ENCODE measurements at places on chromosomes 3 and 15.

DNA sequence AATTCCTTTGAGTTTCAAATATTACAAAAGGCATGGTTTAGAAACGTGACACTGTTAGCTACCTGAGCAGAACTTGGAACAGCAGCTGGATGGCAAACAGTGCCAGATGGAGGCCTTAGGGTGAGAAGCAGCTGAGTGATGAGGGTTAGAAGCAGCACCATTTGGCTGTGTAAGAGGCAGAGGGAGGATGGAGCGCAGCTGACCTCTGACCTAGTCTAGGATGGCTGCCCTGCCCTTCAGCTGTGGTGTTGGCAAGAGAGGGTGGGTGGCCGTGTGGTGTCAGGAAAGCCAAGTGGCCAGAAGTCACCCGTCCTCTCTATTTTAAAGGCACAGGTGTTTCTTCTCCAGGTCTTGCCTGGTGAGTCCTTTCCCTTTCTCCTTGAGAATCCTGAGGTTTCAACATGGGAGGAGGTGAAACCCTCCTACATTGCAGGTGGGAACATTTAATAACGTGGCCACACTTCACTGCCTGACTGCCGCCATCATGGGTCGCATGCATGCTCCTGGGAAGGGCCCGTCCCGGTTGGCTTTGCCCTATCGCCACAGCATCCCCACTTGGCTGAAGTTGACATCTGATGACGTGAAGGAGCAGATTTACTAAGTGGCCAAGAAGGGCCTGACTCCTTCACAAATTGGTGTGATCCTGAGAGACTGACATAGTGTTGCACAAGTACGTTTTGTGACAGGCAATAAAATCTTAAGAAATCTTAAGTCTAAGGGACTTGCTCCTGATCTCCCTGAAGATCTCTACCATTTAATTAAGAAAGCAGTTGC is 17.6 kb downstream of the BCL2L10 start:
- DNase-seq = no peak

DNA sequence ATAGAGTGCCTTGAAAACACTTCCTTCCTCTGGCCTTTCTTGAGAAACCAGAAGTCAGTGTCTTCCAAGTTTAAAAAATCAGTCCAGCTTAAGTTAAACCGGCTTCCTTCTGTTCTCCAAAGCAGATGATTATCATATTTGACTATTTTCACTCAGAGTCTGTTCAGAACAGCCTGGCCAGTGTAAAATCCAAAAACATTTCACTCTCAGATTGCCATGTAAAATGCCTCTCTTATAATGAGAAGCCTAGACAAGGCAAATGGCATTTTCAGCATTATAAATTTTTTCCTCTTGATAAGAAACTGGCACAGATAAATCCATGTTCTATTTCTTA is 193.5 kb downstream of the TNIK start:
- no peak for DNase-seq

DNA sequence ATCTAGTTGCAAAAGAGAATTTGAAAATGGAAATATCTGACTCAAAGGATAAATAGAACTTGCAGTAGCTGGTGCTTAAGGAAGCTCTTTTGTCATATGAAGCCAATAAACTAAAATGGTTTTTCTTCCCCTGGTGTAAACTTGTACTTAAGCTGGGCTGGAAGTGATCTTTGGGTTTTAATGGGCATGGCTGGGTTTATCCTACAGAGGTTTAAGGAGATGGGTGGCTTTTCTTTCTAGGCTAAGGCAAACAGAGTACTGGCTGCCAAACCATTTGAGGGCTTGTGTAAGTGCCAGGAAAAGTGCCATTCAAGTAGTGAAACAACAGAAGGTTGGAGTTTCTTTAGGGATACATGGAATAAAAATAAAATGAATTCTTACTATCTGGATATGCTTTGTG is 12.1 kb upstream of the UTS2B start:
- DNase-seq = no peak

GRCh38 chr3:193744822-193745684 is 152.0 kb downstream of the OPA1 start:
- no peak for DNase-seq

- no peak for DNase-seq
Measured at GRCh38 chr15:101337976-101338375, 42.9 kb upstream of the SNRPA1 start.

DNA sequence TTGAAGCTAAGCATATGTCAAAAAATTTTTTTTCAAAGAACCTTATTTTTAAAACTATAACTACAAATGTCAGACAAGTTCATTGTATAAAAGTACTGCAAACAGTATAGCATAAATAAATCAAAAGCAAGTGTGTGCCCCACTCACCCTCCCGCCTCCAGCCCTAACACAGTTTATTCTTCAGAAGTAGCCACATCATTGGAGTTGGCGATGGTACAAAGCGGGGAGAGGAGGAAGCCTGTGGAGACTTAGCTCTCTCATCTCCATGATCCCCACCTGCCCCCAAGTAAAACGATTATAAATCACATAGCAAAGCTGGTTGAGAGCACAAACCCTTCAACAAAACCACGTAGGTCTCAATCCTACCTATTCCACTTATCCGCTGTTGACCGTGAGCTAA is 33.6 kb downstream of the FOXP1 start:
- DNase-seq = no peak

GRCh38 chr3:12868039-12869034 is 27.0 kb upstream of the RPL32 start:
- DNase-seq = peak; percentile 84

DNA sequence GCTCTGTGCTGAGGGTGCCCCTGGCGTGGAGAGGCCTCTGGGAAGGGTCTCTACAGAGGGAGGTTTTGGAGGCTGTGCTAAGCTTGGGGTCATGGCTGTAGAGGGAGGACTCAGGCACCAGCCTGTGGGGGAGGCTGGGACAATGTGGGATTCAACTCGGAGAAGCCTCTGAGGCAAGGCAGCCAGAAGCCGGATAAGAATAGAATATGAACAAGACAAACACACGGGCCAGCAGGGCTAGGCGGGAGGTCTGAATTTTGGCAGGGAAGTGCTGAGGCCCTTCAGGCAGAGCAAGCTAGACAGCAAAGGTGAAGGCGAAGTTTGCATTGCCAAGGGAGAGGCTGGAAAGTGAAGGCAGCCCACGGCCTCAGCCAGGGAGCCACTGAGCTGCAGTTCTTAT is 612.1 kb upstream of the NR2F2 start:
- peak; percentile 84 for DNase-seq

GRCh38 chr15:92819278-92820235 is 80.6 kb upstream of the CHD2 start:
- no peak for DNase-seq

- DNase-seq = no peak
Measured at GRCh38 chr3:25507811-25508210, 79.7 kb downstream of the RARB start.

- DNase-seq = peak; percentile 19
Measured at GRCh38 chr3:159944781-159945180, 43.9 kb upstream of the IL12A start.

- DNase-seq = no peak
Measured at GRCh38 chr3:195921334-195921791, 13.0 kb upstream of the TNK2 start.

GRCh38 chr3:155912579-155913190 is 42.2 kb downstream of the GMPS start:
- DNase-seq = peak; percentile 48

- no peak for DNase-seq
Measured at GRCh38 chr3:194933465-194933864, 247.8 kb downstream of the FAM43A start.

Measured in fibroblast of the aortic adventitia (primary cell).